Posterior cingulate gyrus (tissue), 11 donors: ENCODE measurements at places on chromosomes 4 and X.

GRCh38 chr4:95178938-95179337 is 369.8 kb downstream of the UNC5C start:
- no peak for DNase-seq

- DNase-seq, result peak; percentile 98
Measured at GRCh38 chr4:145732895-145733880, 53.2 kb downstream of the C4orf51 start.

- DNase-seq, result no peak
Measured at GRCh38 chrX:19857131-19857530, 30.3 kb downstream of the SH3KBP1 start.

- DNase-seq, result no peak
Measured at GRCh38 chr4:8506006-8506372, 65.4 kb downstream of the TRMT44 start.

DNA sequence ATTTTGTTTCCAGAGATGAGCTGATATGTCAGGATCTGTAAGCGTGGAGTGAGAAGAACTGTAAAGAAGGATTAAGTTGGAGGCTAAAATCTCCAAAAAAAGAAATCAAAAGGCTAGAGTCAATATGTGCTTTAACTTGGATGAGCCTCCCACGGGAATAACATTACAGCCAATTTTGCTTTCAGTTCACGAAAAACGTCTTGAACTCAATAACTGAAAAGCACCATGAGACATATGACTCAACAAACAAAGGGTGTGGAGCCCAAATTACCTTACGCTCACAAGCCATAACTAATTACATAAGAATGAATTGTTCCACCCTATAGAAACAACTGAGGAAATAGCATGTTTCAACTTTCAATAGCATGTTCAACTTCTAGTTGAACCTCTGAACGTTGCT is 22.3 kb downstream of the TMPRSS11D start:
- DNase-seq, result no peak

DNA sequence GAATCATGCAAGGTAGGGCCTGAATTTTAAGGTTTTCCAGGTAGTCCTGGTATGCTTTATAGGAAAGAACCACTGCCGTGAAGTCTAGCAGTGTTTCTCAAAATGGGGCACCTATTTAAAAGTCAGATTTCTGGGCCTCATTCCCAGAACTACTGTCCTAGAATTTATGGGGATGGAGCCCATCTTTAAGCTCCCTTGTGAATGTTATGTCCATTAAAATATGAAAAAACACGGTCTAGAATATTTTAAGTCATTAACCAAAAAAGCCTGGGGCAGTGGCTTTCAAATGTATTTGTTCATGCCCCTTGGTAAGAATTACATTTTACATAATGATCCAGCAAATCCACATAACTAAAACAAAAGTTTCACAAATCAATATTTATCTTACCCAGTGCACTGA is 35.4 kb downstream of the GK start:
- DNase-seq, result no peak

DNA sequence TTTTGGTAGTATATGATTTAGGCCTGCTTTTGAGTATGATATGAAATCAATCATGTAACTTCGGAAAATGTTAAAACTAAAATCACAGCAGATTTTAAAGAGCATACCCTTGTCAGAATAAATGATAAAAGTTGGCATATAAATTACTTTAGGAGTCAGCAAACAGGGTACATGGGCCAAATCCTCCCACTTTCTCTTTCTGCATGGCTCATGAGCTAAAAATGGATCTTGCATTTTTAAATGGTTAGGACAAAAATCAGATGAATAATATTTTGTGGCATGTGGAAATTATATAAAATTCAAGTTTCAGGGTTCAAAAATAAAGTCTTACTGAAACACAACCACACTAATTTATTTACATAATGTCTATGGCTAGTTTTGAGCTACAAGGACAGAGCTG is 214.9 kb downstream of the GASK1B start:
- no peak for DNase-seq

GRCh38 chrX:1086444-1087409 is 125.7 kb downstream of the CRLF2 start:
- DNase-seq, result no peak

DNA sequence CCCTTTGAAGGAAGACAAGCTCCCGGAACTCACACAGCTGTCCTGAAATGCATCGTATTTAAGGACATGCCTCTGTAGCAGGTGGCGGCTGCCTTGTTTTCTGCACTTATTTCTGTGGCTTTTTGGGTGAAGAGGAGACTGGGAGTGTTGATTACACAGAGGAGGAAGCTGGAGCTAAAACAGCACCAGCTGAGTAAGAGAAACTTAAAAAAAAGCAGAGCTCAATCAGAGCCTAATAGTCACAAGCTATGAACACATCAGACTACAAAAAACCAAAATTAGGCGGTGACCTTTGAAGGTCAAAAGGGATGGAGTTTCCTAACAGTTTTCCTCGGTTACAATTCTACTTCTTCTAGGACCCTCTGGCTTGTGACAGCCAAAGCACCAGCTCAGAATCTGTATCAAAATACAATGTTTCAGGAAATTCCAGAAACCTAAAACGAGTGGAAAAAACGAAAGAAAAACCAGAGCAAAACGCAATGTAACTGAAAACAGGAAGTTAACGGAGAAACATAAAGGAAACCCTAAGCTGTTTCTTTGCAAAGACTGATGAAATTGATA is 13.5 kb downstream of the PRKX start:
- DNase-seq, result no peak

GRCh38 chr4:183107891-183108459 is 8.9 kb downstream of the WWC2 start:
- no peak for DNase-seq

GRCh38 chr4:742096-742741 is 36.6 kb downstream of the PCGF3 start:
- DNase-seq, result no peak
